ENCODE measurements at places on chromosomes 7 and 10.

GRCh38 chr10:128028508-128029289, 97.5 kb downstream of the MKI67 start:
- no peak for DNase-seq

- peak; percentile 73 for DNase-seq
Observed at GRCh38 chr10:70715853-70716795, 43.8 kb downstream of the ADAMTS14 start.

GRCh38 chr10:74011770-74012169, 13.9 kb downstream of the VCL start:
- peak; percentile 73 for DNase-seq

DNA sequence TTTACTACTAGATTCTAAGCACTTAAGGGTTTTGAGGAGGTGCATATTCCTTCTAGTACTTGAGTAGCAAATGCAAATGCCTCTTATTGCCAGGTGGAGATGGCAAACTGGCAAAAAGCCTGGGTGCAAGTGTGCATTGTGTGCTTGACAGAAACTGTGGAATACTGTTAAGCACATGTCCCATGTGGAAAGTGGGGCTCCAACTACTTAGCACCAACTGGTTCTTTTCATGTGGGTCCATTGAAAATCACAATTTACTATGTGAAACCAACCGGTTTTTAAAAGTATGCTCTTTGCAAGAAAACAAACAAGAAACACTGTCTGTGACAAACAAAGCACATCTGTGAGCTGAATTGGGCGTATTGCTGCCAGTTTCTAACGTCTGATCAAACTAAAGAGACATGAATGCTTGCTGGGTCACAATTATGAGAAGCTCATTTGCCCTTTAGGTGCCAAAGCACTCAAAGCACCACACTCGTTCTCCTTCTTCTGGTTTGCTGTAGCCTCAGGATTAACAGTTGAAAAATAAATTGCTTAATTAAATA, 197.4 kb downstream of the SEMA3E start:
- peak; percentile 37 for DNase-seq

- peak; percentile 89 for DNase-seq
Observed at GRCh38 chr7:144437370-144438191, 34.1 kb upstream of the NOBOX start.

DNA sequence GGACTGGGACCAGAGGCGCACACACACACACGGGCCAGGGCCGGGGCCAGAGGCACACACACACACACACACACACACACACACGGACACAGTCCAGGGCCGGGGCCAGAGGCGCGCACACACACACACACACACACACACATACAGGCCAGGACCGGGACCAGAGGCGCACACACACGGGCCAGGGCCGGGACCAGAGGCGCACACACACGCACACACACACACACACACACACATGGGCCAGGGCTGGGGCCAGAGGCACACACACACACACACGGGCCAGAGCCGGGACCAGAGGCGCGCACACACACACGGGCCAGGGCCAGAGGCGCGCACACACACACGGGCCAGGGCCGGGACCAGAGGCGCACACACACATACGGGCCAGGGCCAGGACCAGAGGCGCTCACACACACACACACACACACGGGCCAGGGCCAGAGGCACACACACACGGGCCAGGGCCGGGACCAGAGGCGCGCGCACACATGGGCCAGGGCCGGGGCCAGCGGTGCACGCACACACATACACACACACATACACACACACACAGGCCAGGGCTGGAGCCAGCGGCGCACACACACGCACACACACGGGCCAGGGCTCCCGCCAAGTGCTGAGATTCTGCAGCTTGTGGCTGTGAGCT, 268.8 kb downstream of the ELFN1 start:
- DNase-seq = no peak

DNA sequence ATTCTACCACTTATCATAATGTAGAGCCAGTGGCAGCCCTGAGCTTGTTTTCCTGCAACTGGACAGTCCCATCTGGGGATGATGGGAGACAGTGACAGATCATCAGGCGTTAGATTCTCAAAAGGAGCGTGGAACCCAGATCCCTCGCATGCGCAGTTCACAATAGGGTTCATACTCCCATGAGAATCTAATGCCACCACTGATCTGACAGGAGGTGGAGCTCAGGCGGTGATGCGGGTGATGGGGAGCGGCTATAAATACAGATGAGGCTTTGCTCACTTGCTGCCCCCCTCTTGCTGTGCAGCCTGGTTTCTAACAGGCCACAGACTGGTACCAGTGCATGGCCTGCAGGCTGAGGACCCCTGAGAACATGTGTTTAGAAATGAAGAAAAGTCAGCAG, 260.1 kb downstream of the CAMK1D start:
- no peak for DNase-seq

DNA sequence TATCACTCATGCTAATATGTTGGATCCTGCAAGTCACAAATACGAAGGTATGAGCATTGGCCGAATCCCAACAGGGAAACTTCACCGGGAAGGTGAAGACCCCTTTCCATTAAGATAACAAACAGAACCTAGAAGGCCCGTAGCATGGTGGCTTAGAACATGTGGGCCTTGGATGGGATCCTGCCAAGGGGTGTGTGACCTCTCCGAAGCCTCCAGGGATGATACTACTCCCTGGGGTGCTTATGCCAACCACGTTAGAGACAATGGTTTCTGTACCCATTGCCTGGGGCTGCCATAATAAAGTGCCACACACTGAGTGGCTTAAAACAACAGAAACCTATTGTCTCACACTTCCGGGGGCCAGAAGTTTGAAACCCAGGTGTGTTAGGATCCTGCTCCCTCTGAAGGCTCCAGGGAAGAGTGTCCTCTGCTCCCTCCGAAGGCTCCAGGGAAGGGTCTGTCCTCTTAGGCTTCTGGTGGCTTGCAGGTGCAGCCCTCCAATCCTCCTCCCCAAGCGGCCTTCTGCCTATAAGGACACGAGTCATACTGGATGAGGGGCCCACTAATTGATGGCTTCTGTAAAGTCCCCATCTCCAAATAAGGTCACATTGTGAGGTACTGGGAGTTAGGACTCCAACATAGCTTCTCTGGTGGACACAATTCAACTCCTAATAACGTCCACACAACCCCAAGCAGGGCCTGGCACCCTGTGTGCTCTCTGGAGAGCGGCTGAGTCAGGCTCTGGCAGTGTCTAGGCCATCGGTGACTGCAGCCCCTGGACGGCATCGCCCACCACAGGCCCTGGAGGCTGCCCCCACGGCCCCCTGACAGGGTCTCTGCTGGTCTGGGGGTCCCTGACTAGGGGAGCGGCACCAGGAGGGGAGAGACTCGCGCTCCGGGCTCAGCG, 992 bp upstream of the MGMT start:
- no peak for DNase-seq

DNA sequence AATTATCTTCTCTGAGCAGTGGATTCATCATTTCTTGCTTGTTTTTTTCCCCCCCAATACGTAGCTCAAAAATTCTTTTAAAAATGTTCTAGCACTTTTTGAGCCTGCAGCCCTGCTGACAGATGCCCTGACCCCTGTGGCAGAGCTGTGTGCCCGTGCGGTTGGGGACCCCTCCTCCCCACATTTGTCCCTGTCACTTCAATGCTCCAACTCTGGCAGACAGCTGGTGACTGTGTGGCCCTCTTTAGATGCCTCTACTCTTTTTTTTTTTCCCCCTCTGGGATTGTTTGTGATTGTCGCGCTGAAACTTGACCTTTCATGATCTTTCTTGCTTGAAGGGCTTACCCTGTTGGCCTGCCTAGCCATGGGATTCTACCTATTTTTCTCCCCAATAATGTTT, 214.1 kb downstream of the TMEM178B start:
- peak; percentile 38 for DNase-seq

DNA sequence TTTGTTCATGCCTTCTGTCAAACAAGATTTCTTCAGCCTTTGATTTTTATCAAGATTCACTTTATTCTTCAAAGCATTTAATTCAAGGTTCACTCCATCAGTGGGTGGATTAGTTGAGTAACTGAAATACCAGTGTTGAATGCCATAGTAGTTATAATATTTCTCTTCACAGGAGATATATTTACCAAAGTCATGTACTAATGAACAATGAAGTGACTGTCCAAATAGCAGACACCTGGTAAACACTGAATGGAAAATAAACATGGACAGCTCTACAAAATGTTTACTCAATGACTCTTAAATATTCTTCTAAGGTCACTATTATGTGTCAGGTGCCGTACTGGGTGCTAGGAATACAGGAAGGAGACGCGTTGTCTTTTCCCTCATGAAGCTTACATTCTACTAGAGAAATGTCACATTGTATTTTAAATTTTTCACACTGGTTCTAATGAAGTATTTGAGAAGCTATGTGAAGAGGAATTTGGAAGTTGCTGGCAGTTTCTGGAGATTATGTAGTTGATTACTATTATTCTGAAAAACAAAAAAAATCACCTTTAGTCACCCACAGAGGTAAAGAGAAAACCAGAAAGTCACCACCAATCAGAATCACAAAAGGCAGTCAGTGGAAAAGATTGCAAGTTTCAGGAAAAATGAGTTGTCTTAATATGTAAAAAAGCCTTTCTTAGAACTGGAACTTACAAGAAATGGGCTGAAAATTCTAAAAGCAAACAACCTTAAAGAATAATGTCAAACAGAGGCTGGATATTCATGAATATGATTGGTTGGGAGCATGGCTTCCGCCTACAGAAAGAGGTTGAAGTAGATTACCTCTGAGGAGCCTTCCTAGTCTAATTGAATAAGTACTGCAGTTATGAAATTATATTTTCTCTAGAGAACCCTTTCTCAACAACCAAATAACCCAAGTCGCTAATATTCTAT, 84.5 kb downstream of the RTKN2 start:
- DNase-seq = no peak

GRCh38 chr7:100389437-100390088, 16.3 kb downstream of the PILRA start:
- DNase-seq = no peak

- no peak for DNase-seq
Observed at GRCh38 chr7:93097388-93097787, 20.4 kb downstream of the SAMD9 start.

DNA sequence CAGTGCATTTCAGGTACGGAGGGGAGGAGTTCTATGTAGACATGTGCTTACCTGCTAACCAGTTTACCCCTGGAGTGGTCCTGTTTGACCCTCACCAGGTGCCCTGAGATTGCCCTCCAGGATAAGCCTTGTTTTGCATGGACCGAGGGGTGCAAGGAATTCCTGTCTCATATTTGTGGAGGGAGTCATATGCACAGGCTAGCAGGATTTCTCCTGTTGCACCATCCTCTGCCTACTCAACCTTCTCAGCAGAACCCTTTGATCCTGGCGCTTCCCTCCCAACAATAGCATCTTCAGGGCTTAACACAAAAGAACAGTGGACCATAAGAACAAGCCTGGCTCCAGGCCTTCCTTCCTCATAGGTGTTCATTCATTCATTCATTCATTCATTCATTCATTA, 7.2 kb downstream of the TRPV6 start:
- no peak for DNase-seq

- DNase-seq = no peak
Observed at GRCh38 chr10:101781984-101782810, 1.0 kb downstream of the NPM3 start.

DNA sequence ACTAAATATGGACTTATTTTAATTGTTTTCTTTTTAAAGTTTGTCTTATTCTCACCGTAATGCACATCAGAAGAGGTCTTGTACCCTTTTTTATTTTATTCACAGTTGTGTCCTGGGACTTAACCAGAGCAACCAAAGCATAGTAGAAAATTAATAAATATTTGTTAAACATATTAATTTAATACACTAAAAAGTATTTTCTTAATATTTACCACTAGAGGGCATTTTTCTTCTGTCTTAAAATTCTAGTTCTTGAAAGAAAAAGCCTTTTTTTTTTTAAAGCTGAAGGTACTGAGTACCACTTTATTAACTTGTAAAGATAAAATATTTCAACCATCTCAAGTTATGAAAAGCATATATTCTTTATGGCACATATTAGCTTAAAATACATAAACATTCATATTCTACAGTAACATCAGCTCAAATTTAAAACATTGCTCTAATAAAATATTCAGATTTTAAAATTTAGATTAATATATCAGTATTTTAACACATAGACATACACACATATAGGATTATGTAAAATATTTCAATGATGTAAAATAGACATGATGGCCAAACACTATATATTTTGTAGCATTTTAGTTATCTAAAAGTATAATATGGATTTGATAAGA, 260.4 kb downstream of the SEMA3A start:
- DNase-seq = no peak

DNA sequence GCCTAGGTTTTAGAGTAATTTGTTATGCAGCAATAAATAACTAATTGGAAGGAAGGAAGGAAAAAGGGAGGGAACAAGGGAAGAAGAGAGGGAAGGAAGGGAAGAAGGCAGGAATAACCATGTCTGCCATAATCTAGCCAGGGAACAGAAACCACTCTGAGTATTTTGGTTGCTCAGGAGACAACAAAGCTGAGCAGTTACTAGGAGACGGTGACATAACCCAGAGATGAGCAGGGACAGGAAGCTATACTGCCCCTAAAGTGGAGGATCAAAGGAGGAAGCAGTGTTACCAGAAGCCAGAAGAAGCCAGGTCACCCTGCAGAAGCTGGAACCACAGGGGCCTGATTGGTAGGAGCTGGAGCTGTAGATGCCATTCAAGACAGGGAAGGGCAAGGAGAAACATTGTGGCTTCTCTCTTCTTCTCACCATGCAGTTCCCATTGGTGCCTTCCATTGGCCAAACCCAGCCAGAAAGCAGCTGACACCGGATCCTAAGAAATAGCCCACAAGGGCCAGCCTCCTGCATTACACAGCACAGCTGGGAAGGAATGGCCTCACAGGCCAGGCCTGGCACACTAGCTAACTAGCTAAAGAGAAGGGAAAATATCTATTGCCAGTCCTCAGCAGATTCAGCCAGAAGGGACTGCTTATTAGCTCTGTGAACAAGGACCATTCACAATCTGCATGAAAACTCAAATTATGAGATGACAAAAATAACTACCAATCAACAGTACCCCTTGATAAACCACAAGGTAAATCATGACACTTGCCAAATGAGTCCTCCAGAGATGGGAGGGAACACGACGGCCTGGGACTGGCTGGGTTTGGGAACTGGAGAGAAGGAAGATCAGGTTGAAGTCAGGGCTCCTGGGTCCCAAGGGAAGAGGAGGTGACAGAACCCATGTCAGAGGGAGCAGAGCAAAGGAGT, 184.5 kb upstream of the NFE2L3 start:
- no peak for DNase-seq

DNA sequence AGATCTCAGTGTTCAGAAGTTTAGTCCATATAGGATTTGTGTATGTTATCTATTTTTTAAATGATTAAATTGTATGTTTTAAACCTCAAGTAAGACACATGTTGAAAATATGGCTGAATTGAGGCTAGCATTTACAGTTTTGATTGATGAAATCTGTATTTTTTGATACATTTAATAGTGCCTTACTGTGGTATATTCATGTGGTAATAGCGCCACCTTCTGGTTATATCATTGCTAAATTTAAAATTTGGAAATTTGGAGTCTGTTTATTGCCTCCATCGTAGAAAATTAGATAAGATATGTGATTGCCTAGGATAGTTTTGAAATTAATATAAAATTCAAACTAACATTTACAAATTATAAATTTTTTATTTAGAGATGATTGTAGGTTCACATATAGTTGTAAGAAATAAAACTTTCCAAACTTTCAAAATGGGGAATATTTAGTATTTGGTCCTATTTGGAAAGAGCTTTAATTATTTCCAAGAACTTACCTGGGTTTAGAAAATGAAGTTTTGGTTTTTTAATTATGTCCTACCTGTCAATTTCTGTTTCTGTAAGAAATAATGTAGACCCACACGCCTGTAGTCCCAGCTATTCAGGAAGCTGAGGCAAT, 19.1 kb upstream of the ARMS2 start:
- peak; percentile 82 for DNase-seq
